ENCODE measurements at places on chromosomes 2 and 18. TPM values are rescaled to one million over a fixed set of nuclear protein-coding genes. Genes with fewer than 3 reads are reported as not detected.
A peak's percentile ranks its signal among the peaks of the same experiment; 100 is the strongest.

DNA sequence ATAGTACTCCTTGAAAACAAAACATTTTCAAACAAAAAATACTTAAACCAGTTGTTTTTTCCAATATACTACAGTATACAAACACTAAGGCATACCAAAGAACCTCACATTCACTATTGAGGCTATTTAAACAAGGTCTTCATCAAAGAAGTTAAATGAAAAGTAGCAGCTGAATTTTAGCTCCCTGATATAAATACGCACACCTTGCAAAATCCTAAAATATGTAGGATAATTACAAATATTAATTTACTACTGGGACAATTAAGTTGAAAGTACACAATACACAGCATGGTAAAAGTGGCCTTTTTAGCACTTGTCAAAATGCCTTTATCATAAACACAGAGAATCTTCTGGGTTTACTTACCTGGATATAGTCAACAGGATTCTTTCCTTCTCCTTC, 78.7 kb downstream of the CUL3 start:
- DNase-seq, result no peak

GRCh38 chr2:159185401-159186130, 100.9 kb downstream of the WDSUB1 start:
- peak; percentile 99 for DNase-seq

DNA sequence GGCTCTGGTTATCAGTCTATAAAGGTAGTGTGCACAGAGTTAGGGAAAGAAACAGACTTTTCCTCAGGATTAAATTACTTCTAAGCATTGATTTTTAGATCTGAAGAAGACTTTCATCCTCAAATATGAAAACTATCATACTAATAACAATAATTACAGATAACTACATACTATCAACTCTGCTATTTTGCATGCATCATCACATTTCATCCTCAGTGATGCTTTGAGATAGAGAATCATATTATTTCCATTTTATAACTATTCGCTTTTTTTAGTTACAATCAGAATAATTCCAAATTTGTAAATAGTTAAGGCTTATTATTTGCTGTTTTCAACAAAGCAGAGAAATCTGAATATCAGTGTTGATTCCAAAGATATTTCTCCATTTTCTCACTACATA, 239.2 kb downstream of the MEIS1 start:
- no peak for DNase-seq

- no peak for DNase-seq
These were observed 9.5 kb upstream of the SMARCAL1 start for GRCh38 chr2:216402751-216403150.

- no peak for DNase-seq
These were observed 33.5 kb upstream of the RAB27B start for GRCh38 chr18:54794823-54795222.

DNA sequence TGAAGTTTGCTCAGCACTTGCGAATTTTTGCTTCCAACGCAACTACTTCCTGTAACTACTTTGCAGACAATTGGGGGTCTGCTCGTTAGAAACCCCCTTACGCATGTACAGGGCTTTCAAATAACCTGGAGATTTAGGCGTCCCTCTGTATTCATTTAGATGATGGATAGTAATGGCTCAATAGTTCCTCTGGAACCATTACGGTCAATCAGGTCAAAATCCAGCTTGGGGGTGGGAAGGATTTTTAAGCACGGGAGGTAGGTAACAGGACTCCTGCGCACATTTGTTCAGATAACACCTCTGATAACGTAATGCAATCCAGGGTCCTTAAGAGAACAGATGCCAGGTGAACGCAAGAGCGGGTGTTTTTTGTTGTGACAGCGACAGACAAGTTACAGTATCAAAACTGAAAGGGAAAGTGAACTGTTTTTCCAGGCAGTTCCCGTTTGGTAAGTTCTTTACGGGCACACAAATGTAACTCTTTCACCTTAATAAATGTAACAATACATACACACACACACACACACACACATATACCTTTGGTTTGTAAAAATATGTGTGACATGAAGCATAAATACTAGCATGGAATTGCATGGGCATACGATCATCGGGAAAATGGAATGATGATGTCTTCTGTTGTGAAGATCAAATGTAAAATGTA, 3.8 kb upstream of the OSR1 start:
- no peak for DNase-seq

- DNase-seq, result peak; percentile 83
These were observed 16.7 kb upstream of the GTF2A1L start for GRCh38 chr2:48600917-48601316.

DNA sequence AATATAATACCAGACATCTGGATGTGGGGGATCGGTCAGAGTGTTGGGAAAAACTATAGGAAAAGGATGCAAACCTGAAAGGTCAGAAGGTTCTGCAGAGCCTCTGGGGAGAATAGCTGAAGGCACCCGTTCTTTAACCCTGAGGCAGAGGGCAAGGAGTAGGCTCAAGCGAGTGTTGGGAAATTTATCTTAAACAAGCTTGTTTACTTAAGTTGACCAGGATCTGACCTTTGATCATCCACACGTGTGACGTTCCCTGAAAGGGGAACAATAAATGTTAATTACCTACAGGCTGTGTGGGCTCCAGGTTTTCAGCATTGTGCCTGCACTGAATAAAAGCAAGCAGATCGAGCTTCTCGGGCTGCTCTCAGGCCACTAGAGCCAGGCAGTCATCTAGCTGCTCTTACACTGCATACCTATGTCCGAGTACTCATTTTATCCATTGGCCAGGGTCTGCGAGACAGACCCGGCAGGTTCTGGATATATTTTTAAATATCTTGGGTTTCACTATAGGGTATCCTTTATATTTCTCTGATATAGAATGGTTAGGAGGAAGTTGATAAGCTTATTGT, 400.6 kb upstream of the CHST9 start:
- DNase-seq, result no peak

- DNase-seq, result no peak
These were observed 3.9 kb upstream of the NPPC start for GRCh38 chr2:231929961-231930592.

DNA sequence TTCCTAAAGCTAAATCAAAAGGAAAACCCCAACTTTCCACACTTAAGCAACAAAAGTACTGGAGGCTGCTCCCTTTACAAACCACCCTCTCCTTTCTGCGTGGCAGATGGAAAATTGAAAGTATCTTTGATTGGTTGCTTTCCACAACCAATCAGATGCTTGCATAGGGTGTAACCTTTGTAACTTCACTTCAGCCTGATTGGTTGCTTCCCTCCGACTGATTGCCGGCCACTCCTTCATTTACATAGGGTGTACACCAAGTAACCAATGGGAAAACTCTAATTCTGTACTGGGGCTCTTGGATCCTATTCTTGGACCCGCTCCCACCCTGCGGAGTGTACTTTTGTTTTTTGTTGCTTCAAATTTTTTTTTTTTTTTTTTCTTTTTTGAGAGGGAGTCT, 297.7 kb downstream of the NCKAP5 start:
- DNase-seq, result no peak

DNA sequence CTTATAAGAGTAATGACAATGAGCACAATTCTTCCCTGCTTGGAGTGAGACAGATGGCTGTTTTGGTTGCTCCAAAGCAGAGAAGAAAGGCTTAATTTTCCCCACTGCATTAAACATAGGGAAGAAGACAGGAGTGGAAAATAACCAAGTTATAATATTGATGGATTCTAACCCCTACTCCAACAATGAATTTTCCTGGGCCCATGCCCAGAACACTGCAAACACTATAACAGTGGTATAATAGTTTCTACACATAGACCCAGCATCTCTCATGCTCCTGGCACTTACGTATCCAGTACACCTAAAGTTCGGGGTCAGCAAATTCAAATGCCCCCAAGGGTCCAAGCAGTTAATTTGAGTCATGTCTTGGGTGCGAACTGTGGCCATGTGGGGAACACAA, 613.4 kb downstream of the PLCL1 start:
- DNase-seq, result no peak

DNA sequence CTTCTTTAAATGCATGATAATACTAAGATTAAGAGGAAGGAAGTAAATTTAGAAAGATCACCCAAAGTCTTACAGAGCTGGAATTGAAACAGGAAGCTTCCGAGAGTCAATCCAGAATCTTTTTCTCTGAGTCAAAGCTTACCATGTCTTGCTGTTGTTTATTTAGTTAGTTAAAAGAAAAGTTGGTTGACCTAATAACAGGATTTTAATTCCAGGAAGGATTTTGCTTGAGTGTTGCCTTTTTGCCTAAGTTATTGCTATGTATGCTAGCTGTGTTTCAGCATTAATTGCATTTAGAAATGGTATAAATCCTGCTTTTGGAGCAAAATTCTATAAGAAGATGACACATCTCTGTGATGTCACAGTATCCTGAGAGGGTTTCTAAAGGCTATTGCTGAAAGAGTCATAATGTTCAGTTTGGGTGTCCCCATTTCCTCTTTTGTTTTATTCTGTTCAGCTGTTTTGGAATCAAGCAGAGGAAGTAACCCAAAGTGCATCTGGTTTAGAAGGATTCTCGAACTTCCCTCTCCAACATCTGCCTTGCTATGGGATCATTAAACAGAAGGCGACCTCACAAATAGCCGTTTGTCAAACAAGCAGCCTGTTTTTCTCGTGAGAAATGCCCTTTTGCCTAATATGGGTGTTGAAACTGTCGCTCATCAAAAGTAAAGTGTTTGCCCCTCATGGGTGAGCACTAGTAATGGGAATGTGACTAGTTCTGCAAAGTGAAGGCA, 271.5 kb upstream of the MMADHC start:
- DNase-seq, result peak; percentile 41

- DNase-seq, result peak; percentile 68
These were observed 372 bp upstream of the WDSUB1 start for GRCh38 chr2:159286709-159287441.

GRCh38 chr2:54083021-54083420, 32.4 kb upstream of the ACYP2 start:
- DNase-seq, result no peak

DNA sequence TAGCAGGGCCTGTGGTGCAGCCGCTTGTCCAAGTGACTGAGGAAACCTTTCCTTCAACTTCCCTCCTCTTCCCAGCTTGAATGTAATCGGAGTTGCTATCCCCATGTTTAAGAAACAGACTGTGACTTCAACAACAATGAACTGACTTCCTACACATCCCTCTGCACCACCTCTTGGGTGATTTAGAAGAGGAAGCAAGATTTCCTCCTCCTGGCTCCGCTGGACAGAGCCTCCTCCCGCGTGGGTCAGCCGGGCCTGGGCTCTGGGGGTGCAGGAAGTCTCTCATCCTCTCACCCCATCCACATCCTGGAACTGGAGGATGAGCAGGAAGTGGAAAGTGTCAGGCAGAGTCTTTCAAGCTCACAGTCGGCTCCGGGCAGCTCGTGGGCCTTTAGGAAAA, 84.3 kb downstream of the GATA6 start:
- no peak for DNase-seq

- DNase-seq, result no peak
These were observed 48.7 kb downstream of the ATOH8 start for GRCh38 chr2:85802354-85803103.

- no peak for DNase-seq
These were observed 36.8 kb downstream of the SLC66A2 start for GRCh38 chr18:79914614-79915160.

DNA sequence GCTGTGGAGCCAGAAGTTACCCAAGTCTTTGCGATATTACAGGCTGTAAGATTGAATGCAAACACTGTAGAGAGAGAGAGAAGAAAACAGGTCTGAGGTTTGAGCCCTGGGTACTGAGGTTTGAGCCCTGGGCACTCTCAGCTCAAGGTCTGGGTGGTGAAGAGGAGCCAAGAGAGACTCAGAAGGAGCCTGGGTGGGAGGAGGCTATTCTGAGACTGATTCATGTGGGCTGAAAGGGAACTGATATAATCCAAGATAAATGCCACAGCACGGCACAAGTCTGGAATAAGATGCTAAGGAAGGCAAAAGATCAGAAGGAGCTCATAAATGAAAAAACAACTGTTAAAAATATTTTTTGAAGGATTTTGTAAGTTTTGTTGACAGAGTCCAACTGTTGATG, 407.6 kb upstream of the HS6ST1 start:
- DNase-seq, result peak; percentile 10

- no peak for DNase-seq
These were observed 91.3 kb downstream of the TLK1 start for GRCh38 chr2:171069286-171069956.

GRCh38 chr18:57793302-57793986, 9.7 kb downstream of the ATP8B1 start:
- no peak for DNase-seq

C18orf54 gene
- 10.2 TPM for total RNA-seq

MYO7B gene
- total RNA-seq, result 0.77 TPM

KCNJ13 gene
- not detected for total RNA-seq

FAM124B gene
- total RNA-seq, result not detected

CYS1 gene
- total RNA-seq, result 3.7 TPM

SLC35F6 gene
- total RNA-seq, result 42.5 TPM

PSMA8 gene
- not detected for total RNA-seq

TOGARAM2 gene
- 0.73 TPM for total RNA-seq

FAM228A gene
- total RNA-seq, result not detected

RBM43 gene
- 4.8 TPM for total RNA-seq

C2orf92 gene
- total RNA-seq, result 8.5 TPM
